ENCODE measurements at places on chromosomes 3 and 15.

DNA sequence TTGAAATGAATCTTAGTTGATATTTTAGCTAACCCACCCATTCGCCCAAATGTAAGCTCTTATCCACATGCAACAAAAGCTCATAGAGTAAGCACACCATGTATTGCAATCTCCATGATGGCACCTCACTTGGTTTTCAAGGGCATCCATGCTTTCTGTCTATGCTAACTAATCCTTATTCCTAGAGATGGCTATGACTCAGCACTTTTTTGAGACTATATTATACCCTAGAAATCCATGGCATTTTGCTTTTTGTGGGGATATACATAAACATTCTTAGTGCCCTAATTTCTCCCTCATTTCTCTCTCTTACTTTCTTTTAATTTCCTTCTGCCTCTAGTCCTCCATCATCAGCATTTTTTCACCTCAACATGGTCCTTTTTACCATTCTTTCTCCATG lies 168.5 kb upstream of the STT3B start:
- DNase-seq = no peak

- no peak for DNase-seq
These were observed 538.5 kb upstream of the NECTIN3 start for GRCh38 chr3:110533089-110533488.

- DNase-seq = no peak
These were observed 418.9 kb upstream of the NAALADL2 start for GRCh38 chr3:174440253-174440701.

DNA sequence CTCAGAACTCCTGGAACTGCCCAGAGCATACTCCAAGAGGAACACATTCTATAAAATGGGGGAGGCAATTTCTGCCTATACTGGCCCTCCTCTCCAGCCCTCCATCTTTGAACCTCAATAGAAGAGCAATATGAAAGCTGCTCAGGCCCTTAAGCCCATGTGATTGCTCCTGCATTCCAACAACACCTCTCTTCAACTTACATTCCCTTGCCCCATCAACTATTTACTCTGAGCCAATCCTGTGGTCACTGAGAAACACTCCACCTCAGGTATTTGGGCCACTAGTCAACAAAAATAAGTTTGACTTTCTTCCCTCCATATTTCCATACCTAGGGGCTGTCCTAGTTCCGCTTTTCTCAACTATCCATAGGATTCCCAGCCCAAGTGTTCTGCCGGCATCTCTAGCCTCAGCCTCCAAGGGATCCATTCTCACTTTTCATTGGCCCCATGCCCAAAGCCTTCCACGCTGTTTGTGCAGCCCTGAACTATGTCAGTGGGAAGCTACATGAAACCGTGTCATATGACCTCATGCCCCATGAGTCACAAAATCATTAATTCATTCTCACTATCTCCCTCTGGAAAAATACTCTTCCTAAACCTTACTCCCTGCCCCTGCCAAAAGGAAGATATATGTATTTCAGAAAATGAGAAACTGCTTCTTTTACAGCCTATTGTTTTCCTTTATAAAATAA lies 61.6 kb downstream of the GJD2 start:
- no peak for DNase-seq

DNA sequence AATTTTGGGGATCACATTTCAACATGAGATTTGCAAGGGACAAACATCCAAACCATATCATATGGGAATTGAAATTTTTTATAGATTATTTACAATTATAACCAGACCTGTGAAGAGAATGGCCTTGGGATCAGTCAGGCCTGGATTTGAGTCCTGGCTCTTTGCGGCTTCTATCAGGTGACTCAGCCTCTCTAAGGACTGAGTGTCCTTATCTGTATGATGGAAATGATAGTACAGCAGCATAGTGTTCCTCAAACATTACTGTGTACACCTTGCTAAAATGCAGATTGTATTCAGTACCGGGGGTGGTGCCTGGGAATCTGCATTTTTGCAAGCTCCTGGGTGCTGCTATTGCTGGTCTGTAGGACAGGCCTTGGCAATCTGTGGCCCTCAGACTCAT lies 206.7 kb upstream of the PROK2 start:
- DNase-seq = no peak

DNA sequence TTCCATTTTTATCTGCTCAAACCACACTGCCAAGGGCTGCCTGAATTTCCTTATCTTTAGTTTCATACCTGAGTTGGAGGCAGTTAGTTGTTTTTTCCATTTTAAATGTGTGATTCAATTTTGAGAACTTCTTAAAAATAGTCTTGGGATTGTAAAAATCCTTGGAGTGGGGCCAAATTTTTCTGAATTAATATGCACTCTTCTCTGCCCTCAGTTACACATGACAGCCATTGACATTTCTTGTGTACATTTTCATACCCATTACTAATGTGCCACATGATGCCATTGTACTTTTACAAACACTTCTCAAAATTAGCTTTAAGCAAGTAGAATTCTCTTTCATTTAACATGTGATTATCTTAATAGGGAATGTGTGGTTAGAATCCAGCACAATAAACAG lies 141.7 kb downstream of the C3orf38 start:
- DNase-seq = no peak

DNA sequence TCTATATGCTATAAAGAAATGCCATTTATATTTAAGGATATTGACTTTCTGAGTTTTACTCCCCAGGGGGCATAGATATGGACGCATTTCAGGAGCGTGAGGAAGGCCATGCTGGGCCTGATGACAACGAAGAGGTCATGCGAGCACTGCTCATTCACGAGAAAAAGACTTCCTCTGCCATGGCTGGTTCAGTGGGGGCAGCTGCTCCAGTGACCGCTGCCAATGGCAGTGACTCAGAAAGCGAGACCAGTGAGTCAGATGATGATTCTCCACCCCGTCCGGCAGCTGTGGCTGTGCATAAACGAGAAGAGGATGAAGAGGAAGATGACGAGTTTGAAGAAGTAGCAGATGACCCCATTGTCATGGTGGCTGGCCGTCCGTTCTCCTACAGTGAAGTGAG lies 38.4 kb downstream of the GTF2E1 start:
- DNase-seq = no peak

- DNase-seq = no peak
These were observed 681 bp upstream of the IL5RA start for GRCh38 chr3:3110749-3111361.

- no peak for DNase-seq
These were observed 7.2 kb downstream of the APBA2 start for GRCh38 chr15:28892789-28893610.

DNA sequence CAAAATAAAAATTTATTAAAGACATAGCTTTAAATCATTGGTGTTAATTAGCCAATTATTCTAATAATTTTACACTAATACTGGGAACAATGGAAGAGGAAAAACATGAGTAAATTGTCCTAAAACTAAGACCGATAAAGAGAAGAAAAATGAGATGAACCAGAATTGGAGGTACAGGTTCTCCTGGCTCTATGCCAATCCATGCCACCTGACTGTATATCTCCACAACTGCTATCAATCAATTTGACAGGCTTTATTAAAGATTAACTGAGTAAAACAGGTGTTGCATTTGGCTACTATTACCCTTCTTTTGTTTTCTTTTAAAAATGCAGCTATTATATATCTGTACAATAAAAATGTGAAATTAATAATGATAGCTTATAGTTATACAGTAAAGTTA lies 850.0 kb downstream of the CADM2 start:
- DNase-seq = no peak

DNA sequence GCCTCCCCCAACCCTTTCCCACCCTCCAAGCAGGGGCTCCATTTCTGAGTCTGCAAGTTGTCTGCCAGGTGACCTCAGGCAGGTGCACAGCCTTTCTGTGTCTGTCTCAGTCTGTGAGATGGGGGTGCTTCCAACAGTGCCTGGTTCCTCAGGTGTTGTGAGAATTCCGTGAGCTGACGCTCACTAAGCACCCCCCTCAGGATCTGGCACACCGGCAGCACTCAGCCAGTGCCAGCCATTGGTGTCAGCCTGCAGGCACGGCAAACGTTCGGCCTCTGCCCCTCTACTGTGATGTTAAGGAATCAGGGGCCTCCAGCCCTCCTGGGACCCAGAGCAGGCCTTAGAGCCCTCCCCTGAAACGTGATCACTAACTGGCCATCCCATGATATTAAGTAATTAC lies 2.4 kb downstream of the KLF15 start:
- DNase-seq = no peak

GRCh38 chr3:51673181-51673801 lies 2.2 kb downstream of the TEX264 start:
- no peak for DNase-seq

DNA sequence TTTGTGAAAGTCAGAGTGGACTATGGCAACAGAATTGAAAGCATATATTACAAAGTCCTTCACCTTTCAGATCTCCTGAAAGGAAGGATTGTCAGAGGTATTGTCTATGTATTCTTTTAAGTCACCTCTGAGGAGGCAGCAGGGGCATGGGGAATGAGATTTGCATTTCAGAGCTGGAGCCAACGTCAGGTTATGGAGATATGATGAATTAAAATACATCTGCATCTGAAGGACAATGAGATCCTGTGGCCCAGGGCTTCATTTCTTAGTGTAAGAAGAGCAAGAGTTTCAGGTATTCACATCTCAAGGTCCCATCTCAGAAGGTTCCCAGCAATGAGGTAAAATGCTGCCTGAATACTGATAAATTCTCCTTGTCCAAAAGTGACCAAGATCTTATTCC lies 695.8 kb downstream of the TUSC7 start:
- no peak for DNase-seq

GRCh38 chr3:194396859-194397756 lies 2.0 kb downstream of the GP5 start:
- DNase-seq = peak; percentile 30

DNA sequence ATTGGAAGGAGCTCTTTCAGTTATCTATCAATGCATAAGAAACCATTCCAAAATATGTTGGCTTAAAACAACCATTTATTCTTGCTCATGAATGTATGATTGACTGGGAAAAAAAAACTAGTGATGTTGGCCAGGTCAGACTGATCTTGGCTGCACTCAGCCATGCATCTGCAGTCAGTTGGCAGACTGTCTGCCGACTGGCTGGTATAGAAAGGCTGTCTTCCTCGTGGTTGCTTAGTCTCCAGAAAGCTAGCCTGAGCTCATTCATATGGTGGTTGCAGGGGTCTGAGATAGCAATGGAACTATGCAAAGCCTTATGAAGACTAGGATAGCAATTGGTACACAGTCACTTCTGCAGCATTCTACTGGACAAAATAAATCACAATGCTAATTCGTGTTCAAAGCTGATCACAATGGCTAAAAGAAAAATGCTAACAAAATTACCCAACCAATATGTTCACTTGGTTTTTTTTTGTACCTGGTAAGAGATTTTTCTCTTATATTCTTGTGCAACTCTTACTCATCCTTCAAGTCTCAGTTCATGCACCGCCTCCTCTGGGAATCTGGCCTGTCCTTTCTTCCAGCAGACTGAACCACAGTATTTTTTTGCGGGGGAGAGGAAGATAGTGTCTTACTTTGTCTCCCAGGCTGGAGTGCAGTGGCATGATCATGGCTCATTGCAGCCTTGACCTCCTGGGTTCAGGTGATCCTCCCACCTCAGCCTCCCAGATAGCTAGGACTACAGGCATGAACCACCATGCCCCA lies 126.8 kb downstream of the KCNAB1 start:
- DNase-seq = no peak

- no peak for DNase-seq
These were observed 65.7 kb downstream of the IL1RAP start for GRCh38 chr3:190579514-190580137.

GRCh38 chr15:44035781-44036699 lies 159.0 kb downstream of the FRMD5 start:
- no peak for DNase-seq

DNA sequence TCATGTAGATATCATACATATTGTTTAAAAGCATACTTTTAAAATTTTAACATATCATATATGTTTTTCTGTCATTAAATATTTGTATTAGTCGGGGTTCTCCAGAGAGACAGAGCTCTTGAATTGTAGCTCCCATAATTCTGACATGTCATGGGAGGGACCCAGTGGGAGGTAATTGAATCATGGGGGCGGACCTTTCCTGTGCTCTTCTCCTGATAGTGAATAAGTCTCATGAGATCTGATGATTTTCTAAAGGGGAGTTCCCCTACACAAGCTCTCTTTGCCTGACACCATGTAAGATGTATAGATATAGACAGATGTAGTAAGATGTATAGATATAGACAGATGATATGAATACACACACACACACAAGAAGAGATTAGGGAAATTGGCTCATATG lies 161.2 kb upstream of the ABI3BP start:
- DNase-seq = no peak

- no peak for DNase-seq
These were observed 9.3 kb downstream of the ARL13B start for GRCh38 chr3:93989241-93989640.

- no peak for DNase-seq
These were observed 176.7 kb upstream of the PDZRN3 start for GRCh38 chr3:73801444-73801843.

DNA sequence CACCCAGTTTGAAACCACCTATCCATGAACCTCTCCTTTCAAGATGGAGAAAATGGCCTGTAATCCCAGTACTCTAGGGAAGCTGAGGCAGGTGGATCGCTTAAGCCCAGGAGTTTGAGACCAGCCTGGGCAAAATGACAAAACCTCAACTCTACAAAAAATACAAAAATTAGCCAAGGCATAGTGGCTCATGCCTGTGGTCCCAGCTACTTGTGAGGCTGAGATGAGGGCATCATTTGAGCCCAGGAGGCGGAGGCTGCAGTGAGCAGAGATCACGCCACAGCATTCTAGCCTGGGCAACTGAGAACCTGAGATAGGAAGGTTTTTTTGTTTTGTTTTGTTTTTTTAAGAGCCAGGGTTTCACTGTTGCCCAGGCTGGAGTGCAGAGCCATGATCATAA lies 5.4 kb downstream of the TKT start:
- no peak for DNase-seq

- DNase-seq = no peak
These were observed 36.3 kb upstream of the TPM1 start for GRCh38 chr15:63006032-63006878.

DNA sequence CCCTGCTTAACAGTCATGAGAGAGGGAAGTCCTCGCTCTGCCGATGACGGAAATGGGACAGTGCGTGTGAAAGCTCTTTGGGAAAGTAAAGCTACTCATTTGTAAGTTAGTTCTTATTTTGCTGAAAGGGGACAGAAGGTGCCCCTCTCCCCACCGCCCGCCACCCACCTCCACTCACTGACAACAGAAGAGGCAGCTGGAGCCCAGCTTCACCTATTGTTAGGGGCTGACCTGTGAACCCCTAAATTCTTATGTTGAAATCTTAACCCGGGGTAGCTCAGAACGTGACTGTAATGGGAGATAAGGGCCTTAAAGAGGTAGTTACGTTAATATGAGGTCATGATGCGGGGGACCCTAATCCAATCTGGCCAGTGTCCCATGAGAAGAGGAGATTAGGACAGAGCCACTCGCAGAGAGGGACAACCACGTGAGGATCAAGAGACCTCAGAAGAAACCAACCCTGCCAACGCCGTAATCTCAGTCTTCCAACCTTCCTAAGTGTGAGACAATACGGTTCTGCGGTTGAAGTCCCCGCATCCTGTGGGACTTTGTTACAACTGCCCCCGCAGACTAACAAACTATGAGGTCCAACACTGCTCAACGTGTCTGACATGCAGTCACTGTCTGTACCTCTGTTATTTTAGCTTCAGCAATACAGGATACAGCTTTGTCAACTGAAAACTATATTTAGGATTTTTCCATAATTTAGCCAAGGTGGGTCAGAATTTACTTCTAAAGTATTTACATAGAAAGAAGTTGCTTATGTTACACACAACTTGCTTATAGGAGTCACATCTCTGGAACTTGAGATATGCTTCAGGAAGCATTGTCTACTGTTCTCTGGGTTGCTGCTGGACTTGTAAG lies 51.7 kb downstream of the PCSK6 start:
- no peak for DNase-seq

- DNase-seq = no peak
These were observed 76.1 kb downstream of the CHRD start for GRCh38 chr3:184455991-184456390.
